ENCODE measurements at places on chromosomes 3 and 15.
A peak's percentile ranks its signal among the peaks of the same experiment; 100 is the strongest.

DNA sequence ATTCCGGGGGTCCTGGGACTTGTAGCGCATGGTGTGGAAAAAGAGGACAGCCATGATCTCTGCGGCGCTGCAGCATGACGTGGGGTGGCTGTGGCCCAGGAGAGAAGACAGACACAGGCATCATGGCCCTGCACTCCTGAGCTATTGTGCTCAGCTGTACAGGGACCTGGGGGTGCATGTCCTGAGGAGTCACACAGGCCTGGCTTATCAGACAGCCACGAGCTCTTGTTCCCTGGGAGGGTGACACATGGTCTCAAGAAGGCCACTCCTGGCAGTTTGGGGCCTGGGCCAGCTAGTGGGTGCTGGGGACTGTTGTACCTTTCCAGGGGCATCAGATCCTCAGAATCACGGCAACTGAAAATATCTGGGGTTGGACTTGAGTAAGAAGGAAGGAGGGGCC is 13.7 kb downstream of the TKT start:
- DNase-seq: no peak

- DNase-seq: peak; percentile 95
Observed at GRCh38 chr3:149752051-149752787, at the start of gene COMMD2. TSS of gene COMMD2 (minus strand) at chr3:149752489. CDS start at chr3:149752444, 45 bp downstream.

DNA sequence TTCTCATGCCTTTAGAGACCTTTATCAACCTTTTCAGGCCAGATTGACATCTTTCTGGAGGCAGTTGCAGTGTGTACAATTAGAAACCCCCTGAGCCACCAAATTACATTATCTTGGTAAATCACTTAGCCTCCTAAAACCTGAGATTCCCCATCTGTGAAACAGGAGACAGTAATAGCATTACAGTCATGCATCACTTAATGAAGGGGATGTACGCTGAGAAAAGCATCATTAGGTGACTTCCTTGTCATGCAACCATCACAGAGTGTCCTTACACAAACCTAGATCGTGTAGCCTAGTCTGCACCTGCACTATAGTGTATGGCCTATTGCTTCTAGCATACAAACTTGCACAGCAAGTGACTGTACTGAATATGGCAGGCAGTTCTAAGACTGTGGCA is 400.8 kb upstream of the CNTN3 start:
- DNase-seq: no peak

DNA sequence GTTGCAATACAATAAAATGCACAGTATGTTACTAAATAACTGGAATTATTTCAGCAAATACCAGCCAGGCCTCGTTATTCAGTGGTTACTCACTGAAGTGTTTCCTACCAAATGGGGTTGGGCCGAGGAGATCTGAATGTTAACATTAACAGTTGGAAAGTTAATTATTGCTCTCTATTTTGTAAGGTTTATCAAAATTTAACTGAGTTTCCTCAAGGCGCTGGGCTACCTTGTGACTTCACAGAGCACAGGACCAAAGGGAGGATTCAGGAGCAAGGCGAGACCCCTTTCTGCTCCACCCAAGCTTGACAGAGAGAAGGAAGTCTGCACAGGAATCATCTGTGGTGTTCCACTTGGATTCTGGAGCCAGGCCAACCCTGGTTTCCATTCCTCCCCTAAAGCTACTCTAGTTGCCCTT is 21.6 kb downstream of the ADAMTS9 start:
- DNase-seq: no peak

DNA sequence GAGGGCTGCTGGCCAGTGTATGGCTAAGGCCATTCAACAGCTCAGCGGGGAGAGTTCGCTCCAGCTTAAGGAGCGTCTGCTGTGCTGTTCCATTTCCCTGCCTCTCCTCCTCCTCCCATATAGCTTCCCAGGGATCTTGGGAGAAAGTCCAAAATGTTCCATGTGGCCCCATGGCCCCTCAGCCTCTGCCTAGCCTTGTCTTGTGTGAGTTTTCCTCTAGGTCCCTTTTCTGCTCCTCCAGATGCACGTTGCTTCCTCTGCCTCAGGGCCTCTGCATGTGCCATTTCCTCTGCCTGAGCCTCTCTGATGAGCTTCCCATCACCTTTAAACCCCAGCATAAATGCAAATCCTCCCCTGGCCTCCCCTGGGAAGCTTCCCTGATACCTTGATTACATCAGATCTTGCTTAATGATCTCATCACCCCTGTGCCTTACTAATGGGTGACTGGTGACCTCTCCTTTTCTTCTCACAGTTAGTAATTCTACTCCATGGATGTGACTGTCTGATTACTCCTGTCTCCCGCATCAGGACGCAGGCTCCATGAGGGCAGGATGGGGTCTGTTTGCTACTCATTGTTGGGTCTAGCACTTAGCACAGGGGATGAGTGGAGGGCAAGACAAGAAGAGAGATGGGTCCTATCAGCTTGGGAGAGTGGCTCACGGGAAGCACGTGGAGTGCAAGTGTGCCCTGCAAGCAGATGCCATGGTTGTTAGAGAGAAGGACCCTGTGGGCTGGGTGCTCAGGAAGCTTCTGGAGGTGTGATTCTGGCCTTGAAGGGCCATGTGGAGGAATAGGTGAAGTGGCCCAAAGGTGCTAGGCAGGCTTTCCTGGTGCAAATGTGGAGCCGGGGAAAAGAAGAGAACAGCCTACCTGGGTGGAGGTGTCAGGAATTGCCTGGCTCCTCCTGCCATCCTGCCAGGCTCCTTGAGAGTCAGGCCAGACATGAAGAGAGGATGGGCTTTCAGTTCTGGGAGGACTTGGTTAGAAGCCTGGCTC is 23.8 kb downstream of the ITGA11 start:
- DNase-seq: no peak

DNA sequence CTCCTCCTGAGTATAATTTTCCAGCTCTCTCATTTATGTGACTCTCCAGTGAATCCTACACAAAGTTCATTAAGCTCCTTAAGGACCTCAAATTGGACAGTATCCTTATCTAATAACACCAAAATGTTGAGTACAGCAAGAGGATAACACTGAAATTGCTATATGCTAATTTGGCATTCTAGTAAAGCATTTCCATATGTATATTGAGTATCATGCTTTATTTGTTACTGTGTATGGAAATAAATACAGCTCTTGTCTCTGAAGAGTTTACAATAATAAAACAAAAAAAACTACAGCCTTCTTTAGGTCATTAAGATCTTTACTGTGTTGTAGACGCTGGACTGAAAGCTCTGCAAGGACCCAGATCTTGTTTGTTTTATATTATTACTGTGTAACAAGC is 1341.3 kb downstream of the ROBO1 start:
- DNase-seq: no peak

- no peak for DNase-seq
Observed at GRCh38 chr3:18900994-18901393, 247.3 kb upstream of the KCNH8 start.

- no peak for DNase-seq
Observed at GRCh38 chr15:71355268-71355667, 240.0 kb downstream of the THSD4 start.

GRCh38 chr3:880371-880770 is 212.5 kb upstream of the CNTN6 start:
- no peak for DNase-seq

GRCh38 chr3:162328649-162329048 is 832.0 kb downstream of the OTOL1 start:
- DNase-seq: no peak

DNA sequence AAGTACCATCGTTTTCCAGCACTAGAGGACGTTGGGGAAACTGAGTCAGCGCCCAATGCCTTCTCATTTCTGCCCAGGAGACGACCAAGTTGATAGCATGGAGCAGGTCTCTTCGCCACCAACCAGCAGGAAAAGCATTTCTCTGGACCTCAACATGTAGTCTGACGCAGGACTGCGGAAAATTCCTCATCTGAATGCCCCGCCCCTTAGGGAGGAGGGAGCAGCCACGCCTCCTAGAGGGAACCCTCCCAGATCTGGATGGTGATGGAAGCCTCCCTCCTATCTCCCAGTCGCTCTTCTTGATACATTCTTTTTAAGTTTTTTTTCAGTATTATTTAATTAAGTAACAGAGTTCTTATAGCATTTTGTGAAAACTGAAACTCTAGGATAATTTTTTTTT is 17.4 kb upstream of the MINDY4B start:
- no peak for DNase-seq

DNA sequence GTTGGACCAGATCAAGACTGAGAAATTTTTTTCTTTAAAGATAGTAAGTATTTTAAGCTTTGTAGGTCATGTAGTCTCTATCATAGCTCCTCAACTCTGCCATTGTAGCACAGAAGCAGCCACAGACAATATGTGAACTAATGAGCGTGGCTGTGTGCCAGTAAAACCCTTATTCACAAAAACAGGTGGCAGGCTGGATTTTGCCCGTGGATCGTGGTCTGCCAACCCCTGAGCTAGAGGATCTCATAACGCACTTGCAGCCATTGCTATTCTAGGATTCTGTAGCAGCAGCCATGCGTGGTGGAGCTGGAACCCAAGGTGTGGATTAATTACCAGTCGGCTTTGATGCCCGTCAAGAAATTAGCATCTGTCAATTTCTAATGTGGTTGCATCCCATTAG is 68.7 kb upstream of the PLXNA1 start:
- no peak for DNase-seq

DNA sequence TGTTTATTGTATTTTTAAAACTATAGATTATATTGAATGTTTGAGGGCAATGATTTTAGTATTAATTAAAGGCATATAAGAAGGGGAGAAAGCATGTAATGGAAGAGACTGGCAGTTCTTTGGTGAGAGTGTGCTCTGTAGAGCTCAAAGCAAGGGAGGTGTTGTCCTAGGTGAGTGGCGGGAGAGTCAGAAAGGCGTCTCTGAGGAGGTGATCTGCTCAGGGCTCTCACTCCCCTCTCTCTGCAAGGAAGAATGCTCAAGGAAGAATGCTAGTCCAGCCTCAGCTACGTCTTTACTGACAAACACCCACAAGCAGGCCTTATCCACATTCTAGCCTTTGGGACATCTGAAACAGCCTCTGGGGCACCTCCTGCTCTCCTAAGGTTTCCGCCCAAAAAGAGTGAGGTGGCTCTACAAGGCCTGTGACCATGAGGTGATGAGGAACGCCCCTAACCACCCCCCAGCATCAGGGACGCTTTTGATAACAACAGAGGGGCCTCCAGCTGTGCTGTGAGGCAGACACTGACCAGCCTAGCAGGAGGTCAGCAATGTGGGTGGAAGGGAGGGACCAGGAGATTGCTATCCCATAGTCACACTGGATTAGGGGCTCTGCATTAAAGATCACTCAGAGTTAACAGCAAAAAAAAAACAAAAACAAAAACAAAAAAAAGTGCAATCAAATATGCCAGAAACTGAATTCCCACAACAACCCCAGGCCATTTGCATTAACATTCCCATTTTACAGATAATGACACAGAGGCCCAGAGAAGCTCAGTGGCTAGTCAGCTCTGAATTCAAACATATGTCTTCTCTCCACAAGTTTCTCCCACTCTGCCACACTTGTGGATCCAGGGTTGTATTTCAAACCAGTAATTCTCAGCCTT is 202.2 kb upstream of the CTNNB1 start:
- no peak for DNase-seq

GRCh38 chr3:105704726-105705410 is 163.9 kb downstream of the CBLB start:
- DNase-seq: no peak

- peak; percentile 28 for DNase-seq
Observed at GRCh38 chr3:43773273-43774094, 82.7 kb downstream of the ABHD5 start.

DNA sequence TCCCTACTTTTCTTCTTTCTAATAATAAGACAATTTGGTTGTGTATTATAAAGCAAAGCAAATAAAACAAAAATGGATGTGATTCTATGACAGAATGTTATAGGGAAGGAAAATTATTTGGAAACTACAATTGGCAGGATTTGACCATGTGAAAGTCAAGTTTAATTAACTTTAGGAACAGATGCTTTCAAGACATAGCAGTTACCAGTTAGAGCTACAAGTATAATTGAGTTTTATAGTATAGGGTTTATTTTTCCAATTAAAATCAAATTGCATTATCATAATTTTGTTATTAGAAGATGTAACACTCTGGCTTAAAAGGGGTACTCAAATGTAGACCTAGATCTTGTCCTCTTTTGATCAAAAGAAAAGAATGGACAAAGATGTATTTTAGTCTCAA is 110.9 kb downstream of the ROBO2 start:
- no peak for DNase-seq

GRCh38 chr3:45332493-45332892 is 55.9 kb upstream of the LARS2 start:
- no peak for DNase-seq

DNA sequence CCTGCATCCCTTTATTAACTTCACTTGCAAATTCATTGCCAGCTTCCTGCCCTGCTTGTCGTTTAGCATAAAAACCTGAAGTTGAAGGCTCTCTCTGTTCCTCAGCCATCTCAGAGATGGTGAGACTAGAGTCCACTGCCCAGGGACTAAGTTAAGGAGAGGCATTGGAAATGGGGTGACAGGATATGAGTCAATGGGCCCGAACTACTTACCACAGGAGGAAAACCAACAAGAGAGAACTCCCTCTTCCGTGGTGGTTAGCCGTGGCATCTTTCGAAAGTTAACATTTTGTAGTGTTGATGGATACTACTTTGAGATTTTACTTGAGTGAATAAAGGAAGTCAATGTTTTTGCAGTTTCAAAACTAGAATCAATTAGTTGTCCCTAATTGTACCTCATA is 65.3 kb downstream of the LRTM1 start:
- DNase-seq: no peak
